PC-9 (cell line): ENCODE measurements at places on chromosomes 6 and 20. TPM values are rescaled to one million over a fixed set of nuclear protein-coding genes. Genes with fewer than 3 reads are reported as not detected.
A peak's percentile ranks its signal among the peaks of the same experiment; 100 is the strongest.

DNA sequence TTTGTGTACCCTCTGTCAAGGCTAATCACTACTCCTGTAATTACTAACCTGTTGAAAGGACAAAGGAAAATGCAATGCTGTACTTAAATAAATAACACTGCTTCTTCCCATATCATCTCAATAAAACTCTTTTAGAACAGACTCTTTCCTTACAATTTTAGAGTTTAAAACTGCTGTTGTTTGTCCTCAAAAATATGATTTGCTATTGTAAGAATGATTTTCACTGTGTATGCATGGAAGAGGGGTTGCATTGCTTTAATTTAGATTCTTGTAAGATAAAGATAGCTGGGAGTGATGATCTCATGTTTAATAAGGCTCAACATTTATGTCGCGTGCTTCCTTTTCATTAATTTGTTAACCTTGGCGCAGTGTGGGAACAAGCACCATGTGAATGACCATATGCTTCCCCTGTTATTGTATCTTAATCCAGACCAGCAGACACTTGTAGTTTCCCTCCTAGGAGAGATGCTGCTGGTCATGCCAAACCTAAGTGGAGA lies 89.8 kb upstream of the ATXN1 start:
- no peak for DNase-seq

- no peak for DNase-seq
Observed at GRCh38 chr6:2543321-2543720, 207.4 kb downstream of the MYLK4 start.

DNA sequence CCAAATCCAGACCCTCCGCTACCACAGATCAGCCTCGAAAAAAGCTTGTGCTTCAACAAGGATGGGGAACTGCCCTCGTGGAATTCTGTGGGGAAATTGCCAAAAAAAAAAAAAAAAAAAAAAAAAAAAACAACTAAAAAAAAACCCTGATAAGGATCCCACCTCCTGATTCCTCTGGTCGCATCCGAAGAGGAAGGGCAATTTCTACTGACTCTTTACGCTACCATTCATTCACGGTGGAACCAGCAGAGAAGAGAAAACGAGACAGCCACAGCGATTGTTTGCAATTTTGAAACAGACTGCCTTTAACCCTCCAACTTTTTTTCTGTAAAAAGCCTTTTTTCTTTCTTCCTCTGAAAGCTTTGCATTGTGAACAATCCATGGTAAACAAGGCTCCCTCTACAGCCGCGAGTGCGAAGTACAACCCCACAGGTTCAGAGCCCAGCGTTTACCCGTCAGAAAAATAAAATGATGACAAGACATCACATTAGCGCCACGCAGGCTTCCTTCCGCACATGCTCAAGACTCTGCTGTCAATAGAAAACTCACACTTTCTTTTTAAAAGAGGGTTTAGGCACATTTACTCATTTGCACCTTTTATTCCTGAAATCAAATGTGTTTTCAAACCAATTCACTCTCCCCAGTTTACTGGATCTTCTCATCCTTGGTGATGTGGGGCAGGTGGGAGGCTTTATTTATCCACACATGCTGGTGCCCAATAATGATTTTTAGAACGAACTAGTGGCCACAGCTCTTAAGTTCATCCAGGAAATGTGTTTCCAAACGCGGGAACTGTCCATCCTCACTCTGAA lies 100.0 kb downstream of the NOL4L start:
- peak; percentile 59 for DNase-seq

DNA sequence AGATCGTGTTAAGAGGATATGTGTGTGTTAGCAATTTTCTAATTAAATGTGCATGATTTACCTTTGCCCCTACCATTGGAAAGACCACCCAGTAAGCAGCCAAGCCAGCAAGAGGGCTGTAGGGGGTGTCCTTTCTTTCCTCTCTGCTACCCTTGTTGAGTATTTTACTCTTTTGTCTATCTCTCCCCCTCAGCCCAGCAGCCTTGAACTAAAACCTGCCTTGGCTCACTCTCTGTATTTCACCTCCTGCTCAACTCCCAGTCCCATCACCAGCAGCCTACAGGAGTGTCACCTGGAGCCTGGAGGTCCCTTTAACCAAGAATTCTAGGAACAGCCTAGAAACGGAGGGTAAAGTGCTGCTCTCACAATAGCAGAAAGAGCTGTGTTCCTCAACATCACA lies 81.0 kb downstream of the HIVEP2 start:
- DNase-seq: no peak

DNA sequence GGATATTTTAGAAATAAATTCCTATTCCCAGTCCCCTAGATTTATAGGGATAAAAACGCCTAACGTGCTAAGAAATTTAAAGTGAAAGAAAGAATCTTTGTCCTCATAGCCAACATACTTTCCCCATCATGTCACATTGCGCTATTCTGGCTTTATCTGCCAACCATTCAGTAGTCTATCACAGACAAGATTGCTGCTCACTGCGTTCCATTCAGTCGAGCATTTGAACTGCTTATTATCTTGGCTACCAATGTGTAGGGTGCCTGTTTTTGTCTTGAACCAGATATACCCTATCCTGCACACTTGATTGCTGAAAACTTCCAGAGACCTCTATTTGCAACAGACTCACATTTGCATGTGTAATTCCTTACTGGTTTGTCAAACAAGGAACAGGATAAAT lies 751.5 kb downstream of the EPHA7 start:
- no peak for DNase-seq

DNA sequence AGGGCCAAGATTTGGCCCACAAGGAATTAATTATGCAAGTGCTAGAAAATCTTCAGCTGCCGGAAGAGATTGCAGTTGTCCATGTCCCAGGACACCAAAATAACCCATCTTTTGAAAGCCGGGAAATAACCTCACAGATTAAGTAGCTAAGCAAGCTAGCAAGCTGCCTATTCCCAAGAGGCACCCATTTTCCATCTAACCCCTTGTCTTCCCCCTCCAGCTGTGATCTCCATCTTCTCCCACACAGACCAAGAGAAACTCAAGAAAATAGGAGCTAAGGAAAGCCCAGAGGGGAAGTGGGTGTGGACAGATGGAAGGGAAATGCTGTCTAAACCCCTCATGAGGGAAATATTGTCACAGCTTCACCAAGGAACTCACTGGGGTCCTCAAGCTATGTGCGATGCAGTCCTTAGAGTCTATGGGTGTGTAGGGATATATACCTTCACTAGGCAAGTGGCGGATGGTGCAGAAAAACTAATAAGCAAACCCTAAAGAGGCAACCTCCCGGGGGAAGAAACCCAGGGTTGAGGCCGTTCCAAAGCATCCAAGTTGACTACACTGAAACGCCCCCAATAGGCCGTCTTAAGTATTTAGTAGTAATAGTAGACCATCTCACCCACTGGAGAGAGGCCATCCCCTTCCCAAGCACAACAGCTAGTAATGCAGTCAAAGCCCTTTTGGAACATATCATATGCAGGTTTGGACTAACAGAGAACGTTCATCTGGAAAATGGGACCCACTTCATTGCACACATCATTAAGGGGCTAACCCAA lies 64.3 kb upstream of the PRSS16 start:
- DNase-seq: no peak

DNA sequence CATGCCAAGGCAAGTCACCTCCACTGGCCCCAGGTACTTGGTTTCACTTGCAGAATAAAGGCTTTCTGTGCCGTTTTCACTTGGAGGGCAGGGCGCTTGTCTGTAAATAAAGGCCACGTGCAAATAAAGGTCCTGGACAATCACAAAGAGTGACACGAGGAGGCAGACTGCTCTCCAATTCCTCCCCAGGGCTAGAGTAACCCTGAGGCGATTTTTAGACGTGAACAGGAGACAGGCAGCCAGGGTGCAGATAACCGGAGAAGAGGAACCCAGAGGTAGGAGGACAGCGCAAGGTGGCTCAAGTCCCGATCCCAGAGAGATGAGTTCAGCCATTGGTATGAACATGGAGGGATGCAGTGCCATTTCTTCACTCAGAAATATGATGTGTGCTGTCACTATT lies 327.4 kb downstream of the KIF16B start:
- DNase-seq: no peak

DNA sequence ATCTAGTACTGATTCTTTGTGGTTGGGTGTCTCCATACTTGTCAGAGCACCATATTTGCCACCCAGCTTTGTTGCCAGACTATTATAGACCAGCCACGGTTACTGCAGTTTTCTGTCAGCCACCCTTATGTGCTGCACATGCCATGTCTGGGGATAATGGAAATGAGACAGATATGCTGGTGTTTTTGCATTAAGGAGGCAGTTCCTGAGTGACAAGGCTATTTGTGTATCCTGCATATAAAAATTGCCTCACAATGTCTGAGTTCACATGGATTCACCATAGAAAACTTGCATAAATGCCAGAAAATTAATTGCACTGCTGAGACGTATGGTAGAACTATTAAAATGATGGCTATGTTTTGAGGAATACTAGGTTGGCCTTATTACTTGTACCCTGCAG lies 51.8 kb downstream of the NKAIN2 start:
- DNase-seq: no peak

DNA sequence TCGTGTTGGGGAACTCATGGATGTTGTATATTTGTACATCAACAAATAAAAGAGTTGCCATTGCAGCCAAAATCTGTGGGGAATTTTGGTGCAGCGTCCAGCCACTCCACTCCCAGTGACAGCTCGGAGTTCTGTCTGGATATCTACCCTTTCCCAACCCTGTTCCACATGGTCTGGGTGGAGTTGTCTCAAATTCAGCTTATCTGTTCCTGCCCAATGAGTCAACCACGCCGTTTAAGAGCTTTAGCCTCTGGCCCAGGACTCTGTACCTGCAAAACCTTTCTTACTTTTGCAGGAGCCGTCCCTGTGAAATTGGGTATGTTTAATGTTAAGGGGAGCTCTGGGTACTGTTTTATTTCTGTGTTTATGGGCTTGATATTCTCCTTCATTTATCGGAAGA lies 33.9 kb upstream of the OVOL2 start:
- DNase-seq: no peak

GRCh38 chr20:35506872-35507638 lies 22.4 kb downstream of the C20orf173 start:
- DNase-seq: peak; percentile 9

- DNase-seq: no peak
Observed at GRCh38 chr6:133466680-133467079, 225.5 kb downstream of the EYA4 start.

DNA sequence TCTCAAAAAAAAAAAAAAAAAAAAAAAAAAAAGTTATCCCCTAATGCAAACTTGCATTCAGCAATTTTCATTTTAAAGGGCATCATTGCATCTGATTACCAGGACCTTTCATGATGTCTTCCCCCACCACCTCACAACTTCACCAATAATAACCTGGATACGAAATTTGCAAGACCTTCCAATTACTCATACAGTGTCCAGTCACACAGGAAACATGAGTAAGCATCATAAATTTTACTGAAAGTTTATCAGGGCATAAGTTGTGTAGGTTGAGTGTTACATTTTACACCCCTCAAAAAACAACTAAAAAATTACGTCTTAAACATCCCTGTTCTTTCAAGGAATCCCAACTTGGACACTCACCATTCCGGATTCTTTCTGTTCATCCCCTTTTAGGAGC lies 79.1 kb upstream of the ANKEF1 start:
- no peak for DNase-seq

- DNase-seq: no peak
Observed at GRCh38 chr20:32847964-32848363, 10.8 kb upstream of the EFCAB8 start.

The MLN gene
- total RNA-seq: not detected in 2 replicates

The CST4 gene
- 0.78 TPM in 1 of 2 replicates, not detected in the other for total RNA-seq

The PMEPA1 gene
- 163 and 177 TPM in 2 replicates for total RNA-seq
